ENCODE measurements at places on chromosomes 7 and 10.
A peak's percentile ranks its signal among the peaks of the same experiment; 100 is the strongest.

GRCh38 chr10:132175408-132175807, 11.3 kb upstream of the DPYSL4 start:
- DNase-seq: no peak

GRCh38 chr10:118775478-118775877, 20.7 kb upstream of the CACUL1 start:
- no peak for DNase-seq

DNA sequence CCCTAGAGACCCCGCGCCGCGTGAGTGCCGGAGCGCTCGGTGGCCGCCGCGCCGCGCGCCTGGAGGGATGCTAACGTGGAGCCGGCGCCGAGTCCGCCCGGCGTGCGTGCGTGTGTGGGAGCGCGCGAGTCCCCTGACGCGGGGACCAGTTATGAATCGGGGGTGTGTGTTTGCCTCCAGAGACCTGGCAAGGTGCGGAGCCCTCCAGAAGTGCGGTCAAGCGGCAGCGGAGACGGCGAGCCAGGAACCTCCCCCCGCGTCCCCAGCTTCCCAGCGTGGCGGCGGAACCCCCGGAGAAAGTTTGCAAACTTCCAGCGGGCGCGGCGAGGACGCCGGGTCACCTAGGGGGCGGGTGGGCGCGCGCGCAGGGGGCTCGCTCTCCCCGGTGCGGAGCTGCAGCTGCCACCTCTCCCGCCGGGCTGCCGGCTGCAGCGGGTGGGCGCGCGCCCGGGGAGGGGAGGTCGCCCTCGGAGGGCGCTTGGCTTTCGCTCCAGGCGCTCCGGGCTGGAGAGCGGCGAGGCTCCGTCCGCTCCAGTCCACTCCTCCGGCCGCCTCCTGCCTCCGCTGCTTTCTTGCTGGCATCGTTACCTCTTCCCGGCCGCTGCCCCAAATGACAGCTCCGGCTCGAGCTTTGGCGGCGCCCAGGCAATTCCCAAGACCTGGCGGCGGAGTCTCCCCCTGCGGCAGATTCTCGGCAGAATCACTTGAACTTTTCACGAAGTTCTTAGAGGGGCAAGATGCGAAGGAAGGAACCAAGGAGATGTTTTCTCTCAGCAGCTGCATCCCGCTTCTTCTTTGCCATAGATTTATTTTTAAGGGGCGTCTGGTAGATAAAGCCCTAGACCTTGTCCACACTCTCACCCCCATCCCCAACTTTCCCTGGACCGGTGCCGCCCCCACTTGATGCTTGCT, 2.3 kb upstream of the CREB5 start:
- no peak for DNase-seq

- peak; percentile 64 for DNase-seq
Measured at GRCh38 chr7:132386201-132386681, 190.0 kb downstream of the PLXNA4 start.

GRCh38 chr10:114593240-114593792, 64.8 kb downstream of the ABLIM1 start:
- no peak for DNase-seq

DNA sequence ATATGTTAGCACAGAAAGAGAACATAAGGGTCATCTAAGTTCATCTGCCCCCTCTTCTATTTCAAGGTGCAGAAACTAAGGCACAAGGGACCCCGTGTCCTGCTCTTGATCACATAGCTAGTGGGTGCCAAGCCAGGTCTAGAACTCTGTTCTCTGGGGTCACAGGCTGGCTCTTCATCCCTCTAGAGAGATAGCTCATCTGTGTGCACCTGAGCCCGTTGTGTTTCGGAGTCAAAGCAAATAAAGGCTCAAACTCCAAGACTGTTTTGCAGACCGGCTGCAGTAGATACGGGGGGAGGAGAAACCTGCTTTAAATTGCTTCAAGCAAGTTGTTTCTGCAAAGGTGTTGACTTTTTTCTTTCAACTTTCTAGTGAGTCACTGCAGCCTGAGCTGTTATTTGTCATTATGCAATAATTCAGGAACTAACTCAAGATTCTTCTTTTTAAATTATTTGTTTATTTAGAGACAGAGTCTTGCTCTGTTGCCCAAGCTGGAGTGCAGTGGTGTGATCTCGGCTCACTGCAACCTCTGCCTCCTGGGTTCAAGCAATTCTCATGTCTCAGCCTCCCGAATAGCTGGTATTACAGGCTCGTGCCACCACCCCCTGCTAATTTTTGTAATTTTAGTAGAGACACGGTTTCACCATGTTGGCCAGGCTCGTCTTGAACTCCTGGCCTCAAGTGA, 6.5 kb downstream of the BLVRA start:
- no peak for DNase-seq

GRCh38 chr10:13648425-13648824, 61.7 kb downstream of the PRPF18 start:
- no peak for DNase-seq

GRCh38 chr10:122290833-122291532, 19.9 kb downstream of the BTBD16 start:
- DNase-seq: no peak

- no peak for DNase-seq
Measured at GRCh38 chr10:4008676-4009382, 223.8 kb upstream of the KLF6 start.

DNA sequence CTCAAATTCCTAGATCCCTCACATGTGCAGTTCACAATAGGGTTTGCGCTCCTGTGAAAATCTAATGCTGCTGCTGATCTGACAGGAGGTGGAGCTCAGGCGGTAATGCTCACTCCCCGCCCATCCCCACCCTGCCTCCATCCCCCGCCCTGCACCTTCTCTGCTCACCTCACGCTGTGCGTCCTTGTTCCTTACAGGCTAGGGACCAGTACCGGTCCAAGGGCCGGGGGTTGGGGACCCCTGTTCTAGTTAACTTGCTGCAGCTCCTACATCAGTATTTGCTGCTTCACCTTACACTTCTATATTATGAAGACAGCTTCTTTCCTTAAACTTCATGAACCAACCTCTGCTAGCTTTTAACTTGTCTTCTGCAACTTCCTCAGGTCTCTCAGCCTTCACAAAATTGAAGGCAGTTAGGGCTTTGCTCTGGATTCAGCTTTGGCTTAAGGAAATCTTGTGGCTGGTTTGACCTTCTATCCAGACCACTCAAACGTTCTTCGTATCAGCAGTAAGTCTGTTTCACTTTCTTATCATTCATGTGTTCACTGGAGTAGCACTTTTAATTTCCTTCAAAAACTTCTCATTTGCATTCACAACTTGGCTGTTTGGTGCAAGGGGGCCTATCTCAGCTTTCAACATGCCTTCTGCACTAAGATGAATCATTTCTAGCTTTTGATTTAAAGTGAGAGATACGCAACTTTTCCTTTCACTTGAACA, 1.7 kb upstream of the TNKS2 start:
- DNase-seq: no peak

DNA sequence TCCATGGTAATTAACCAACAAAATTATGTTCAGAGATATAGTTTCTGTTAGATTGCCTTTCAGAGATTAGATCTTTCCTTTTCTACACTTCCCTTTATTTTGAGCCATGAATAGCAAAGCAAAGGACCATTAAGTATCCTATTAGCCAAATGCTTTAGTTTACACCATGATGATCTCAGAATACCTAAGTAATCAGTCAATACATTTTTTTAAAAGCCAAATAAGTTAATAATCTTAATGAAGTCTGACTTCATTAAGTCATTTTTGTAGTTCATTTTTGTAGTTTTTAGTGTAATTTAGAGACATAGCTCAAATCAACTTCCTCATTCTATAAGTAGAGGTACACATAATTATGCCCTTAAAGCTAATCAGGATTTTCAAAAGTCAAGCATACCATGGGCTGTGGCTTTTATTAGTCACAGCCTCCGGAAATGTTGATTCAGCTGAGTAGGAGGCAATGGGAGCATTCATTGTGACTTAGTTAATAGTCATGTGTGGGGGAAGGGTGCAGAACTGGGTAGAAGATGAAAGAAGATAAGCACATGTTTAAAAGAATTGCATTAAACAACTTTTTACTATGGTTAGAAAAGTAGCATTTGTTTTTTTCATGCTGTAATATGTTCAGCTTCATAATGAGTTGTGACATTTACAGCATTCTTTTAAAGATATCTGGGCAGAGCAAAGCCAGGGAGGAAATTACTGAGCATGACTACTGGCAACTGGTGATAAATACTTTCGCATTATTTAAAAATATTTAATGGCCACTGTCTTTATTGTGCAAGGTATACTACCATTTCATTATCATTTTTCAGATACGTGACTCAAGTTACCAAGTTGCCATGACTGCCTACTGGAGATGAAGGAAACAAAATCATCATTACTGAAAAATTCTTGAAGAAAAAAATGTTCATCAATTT, 57.3 kb upstream of the CCDC71L start:
- DNase-seq: peak; percentile 38

GRCh38 chr7:127751062-127751461, 99.1 kb downstream of the SND1 start:
- DNase-seq: no peak

DNA sequence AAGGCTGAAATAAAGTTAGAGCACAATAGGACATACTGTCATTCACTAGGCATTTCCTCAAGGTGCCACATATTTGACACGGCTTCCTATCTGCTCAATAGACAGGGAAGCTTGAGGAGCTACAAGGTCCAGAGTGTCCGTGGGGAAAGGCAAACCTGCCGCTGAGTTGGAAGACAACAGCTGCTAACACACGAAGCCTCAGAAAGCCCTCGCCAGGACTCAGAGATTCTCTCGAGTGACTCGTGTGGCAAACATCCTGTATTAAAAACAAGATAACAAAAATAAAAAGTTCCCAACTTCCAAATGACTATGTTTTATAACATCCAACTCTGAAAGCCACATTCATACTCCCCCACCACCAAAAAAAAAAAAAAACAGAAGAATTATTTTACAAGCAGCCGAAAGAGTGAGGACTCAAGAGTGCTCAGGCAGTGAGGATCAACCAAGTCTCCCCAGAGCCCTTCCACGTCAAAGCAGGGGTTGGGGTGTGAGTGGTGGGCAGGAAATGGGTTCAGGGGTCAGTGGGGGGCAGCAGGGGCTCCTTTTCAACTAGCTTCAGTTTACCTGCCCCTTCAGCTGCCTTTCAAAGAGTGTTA, 67.6 kb downstream of the STK17A start:
- DNase-seq: no peak

DNA sequence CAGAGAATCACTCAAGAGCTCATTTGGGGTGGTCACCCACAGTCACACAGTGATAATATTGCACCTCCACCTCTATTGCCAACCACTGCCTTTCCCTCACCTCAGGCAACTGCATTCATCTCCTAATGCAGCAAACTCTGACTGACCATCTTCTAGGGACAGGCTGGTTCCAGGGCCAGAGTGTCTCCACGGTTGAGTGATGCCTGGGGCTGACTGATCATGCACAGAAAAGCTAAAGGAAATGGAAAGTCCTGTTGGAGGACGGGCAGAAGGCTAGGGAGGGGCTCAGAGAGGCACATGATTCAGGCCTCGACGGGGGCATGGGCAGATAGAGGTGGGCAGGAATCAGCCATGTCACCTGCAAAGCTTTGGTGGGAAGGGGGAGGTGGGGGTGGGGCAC, 127.1 kb upstream of the TNS3 start:
- DNase-seq: no peak
